Stimulated activated CD4-positive, alpha-beta T cell treated with anti-CD3 and anti-CD28 coated beads, TNF-alpha, amount 100 ng/mL, for 1 hour (primary cell): ENCODE measurements at places on chromosomes 12 and 14.

DNA sequence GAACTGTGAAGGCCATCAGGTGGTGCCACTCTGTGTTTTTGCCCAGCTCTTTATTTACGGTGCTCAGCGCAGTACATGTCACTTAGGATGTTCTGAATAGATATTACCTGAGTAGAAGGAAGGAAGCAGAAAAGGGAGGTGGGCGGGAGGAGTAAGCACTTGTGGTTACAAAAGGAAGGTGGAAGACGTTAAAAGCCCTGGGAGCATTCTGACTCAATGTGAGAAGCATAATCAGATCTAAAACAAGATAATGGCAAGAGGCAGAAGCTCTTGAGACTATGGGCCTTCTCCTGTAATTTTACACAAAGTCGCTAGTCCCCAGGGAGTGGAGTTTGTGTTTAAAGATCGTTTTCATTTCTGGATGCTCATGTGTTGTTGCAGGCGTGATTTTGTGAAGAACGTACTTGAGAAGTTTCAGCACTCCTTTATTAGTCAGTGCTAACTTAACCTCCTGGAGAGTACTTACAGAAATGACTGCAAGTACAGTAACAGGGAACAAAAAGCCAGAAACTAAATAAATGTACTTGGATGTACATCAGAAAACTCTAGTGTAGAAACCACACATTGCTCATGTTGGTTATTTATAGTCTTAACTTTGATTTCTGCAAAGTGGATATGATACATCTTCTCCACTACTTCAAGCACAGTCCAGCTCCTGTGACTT, 1523.5 kb downstream of the AACS start:
- no peak for DNase-seq

GRCh38 chr14:48615618-48616017, 940.2 kb upstream of the MDGA2 start:
- no peak for DNase-seq

GRCh38 chr12:116882742-116883141, 1.5 kb upstream of the HRK start:
- no peak for DNase-seq

GRCh38 chr12:64091186-64091585, 130.9 kb downstream of the KICS2 start:
- no peak for DNase-seq

DNA sequence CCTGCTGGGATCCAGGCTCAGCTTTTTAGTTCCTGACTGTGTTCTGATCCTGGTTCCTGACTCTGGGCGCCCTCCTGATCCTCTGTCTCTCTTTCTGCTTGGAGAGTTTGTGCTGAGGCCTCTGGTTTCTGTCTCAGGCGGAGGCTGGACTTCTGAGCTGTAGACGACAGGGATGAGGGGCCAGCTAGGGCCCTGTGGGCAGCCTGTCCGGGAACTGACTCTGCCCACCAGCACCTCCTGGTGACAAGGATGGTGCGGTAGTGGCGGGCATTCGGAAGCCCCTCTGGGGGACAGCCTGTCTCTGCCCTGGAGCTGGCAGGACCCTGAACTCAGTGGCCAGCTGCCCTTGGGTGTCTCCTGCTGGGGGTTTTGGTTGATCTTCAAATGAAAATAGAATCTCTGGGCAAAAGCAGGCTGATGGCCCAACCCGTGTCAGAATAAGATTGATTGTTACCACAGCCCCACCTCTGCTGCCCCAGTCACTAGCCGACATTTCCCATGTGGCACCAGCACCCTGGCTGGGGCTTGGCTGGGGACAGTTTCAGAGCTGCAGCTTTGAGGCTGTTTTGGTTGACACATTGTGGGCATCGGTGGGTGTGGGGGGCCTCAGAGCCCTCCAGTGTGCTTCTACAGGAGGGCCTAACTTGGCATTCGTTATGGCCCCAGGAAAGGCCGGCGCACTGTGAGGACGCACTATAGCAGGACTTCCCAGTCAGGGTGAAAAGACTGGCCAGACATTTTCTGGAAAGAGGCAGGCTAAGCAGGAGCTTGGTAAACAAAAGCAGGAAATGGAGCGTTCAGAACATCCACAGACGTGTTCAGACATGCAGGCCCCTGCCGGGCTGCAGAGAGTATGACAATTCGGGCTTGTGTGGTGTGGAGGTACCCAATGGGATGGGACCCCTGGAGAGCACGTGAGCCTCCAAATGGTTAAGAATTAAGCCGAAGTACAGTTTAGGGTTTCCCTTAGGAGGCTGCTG, 16.2 kb downstream of the KRT80 start:
- DNase-seq: no peak

- no peak for DNase-seq
These were observed 44.9 kb downstream of the DDX11 start for GRCh38 chr12:31118347-31119191.

GRCh38 chr14:101907619-101908018, 56.8 kb upstream of the DYNC1H1 start:
- no peak for DNase-seq

DNA sequence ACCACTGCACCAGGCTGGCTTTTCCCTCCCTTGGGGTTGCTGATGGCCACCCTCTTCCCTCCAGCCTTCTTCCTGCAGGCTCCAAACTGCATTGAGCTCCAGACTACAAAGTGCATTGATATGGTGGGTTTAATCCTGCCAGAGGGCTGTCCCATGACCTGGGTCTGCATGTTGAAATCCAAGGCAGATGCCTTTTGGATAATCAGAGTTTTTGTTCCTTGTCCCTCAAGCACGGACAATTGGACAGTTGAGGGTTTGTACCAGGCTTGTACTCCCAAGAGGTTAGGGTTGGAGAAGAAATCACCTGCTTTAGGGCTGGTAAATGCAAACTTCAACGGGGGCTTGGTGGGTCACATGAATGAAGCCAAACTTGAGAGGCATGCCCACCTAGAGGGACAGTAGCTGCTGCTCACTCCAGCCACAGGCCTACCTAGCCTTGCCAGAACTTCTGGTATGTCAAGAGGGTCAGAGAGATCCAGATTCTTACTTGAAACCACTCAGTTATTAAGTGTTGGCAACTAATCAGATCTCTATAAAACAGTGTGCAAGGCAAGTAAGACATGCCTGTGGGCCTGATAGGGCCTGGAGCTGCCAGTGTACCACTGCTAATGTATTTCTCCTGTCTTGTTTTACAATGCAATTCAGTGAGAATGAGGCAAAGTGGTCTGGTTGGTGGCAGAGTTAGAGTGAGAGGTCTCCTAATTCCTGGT, 21.7 kb upstream of the KRT83 start:
- DNase-seq: no peak

DNA sequence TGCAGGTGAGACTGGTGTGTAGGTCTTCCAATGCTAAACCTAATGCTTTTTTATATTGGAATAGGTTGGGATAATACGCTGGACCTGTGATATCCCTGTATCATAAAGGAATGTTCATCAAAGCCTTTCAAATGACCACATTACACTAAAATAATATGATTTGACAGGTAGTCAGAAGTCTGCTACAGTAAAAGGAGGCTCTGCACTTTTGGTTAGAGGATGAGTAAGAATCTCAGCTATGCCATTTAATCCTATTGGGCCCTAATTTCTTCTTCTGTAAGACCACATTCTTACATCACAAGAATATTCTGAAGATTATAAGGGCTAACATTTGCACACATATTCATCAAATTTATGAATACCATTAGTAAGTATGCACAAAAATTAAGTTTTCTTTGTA, 250.5 kb upstream of the FLRT2 start:
- DNase-seq: no peak

DNA sequence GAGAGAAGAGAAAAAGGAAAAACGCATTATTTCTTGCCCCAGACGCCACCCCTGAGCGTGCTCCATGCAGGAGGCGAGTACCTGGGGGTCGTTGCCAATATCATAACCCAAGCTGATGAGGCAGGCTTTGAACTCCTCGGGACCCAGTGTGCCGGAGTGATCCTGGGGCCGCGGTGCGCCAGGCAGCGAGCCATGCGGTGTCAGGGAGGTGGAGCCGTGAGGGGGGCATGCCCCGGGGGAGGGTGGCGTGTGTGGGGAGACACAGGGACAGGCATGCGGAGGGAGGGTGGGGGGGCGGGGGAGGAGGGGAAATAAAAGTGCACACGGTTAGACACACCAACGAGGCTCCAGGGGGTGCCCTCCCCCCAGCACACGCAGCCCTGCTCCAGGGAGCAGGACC, 86.0 kb upstream of the ZFP36L1 start:
- DNase-seq: no peak

- DNase-seq: no peak
These were observed 218.1 kb downstream of the GLT1D1 start for GRCh38 chr12:129071362-129071761.

GRCh38 chr14:79641371-79641770, 569.9 kb downstream of the DIO2 start:
- DNase-seq: no peak

- DNase-seq: no peak
These were observed 178.5 kb upstream of the ATF7IP start for GRCh38 chr12:14187002-14187401.

GRCh38 chr12:39835517-39836489, 216.2 kb upstream of the ABCD2 start:
- DNase-seq: no peak

DNA sequence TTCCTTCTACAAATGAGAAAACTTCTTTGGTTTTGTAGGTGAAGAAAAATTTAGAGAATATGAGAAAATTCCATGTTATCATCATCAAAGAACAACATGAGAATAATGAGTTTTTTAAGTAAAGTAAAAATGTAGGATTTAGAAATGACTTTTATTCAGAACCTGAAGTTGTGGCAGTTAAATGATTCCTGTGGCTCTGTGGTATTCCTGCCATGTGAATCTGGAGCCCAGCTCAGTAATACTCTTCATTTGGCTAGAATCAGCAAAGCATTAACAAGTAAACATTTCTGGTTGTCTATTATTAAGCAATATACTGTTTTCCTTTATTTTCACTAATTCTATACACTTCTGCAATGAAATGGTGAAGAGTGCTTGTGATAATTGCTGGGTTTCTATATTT, 95.6 kb upstream of the E2F7 start:
- DNase-seq: no peak

GRCh38 chr12:121189619-121190155, 20.2 kb upstream of the P2RX4 start:
- no peak for DNase-seq

- no peak for DNase-seq
These were observed 71.9 kb upstream of the KRR1 start for GRCh38 chr12:75583355-75583754.

- no peak for DNase-seq
These were observed 97.2 kb downstream of the SSPN start for GRCh38 chr12:26292596-26292995.

DNA sequence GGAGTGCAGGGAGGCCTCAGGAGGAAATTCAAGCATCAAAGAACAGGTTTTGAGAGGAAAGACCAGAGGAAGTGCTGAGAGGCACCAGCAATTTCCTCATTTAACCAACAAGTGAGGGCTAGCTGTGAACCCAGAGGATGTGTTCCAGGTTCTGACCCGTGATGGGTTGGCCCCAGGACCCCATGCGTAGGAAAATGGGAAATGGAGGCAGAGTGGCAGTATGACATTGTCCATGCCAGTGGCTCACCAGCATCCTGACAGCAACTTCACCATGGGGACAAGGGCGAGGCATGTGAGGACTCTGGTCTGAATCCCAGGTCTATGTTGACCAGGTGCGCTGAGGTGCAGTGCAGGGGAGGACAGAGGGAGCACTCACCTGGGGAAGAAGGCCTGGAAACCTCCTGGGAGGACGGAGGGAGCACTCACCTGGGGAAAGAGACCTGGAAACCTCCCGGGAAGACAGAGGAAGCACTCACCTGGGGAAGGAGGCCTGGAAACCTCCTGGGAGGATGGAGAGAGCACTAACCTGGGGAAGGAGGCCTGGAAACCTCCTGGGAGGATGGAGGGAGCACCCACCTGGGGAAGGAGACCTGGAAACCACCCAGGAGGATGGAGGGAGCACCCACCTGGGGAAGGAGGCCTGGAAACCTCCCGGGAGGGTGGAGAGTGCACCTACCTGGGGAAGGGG, 6.7 kb upstream of the CACNA2D4 start:
- DNase-seq: no peak

DNA sequence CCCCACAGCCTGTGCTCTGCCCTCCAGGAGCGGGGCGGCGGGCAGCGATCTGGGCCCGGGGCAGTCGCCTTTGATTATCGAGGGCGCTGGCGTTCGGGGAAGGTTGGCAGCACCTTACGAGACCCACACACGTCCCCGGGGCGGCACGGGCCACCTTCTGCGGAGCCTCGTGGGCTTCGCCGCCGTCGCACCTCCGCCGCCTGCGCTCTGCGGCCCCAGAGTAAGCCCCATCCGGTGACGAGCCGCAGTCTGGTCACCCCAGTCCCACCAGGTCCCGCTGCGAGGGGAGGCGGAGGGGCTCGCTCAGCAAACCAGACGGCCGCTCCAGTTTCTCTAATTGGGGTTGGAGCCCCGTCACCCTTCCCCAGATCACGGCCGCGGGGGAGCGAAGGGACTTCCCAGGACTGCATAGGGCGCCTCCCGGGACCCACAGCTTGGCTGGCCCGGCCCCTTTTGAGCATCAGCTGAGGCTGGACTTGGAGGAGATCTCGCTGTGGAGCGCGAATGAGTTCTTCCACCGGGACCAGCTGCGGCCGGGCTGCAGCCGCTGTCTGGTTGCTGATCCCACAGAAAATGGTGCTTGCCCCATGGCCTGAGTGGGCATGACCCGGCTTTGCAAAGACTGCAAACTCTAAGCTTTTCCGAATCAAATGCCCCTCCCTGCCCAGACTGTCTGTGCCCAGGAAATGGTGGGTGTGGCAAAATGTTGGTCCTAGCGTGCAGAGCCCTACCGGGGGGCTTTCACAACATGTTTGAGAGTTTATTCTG, 560 bp downstream of the LGALS3 start:
- DNase-seq: peak; percentile 27

DNA sequence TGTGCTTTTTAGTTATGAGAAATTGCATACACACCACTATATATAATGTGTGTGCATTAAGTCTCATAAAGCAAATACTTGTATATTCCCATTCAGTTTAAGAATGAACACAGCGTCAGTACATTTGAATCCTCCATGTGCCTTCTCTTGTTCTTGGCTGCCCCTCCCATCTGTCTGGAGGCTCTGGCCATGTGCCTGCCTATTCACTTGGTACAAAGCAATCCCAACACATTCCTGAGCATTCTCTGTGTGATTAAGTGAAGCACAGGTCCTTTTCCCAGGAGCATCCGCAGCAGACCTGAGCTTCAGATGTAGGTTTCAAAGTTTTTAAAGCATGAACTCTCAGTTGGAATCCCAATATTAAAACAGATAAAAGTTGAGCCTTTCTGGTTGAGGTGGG, 58.7 kb downstream of the POLR3B start:
- no peak for DNase-seq

DNA sequence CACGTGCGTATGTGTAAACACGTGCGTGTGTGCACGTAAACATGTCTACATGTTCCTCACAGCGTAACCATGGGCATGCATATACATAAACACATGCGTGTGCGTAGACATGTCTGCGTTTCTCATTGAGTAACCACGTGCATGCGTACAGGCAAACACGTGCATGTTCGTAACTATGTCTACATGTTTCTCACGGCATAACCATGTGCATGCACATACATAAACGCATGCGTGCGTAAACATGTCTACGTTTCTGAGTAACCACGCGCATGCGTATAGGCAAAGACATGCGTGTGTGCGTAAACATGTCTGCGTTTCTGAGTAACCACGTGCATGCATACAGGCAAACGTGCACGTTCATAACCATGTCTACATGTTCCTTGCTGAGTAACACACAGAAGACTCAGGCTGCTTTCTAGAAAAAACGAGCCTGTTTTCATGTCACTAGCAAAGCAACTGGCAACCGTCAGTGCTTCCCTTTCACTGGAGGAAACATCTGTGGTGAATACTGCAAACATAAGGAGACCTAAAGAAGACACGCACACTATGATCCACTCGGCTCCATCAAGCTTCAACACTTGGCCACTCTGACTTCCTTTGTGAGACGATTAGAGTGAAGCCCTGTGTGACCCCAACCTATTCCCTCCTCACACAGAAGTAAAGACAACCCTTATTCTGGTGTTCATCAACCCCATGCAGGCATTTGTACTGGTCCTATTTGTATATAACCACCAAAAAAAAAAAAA, 28.8 kb downstream of the POLE start:
- no peak for DNase-seq
